ENCODE measurements at places on chromosomes 7 and 10.

- DNase-seq: no peak
Observed at GRCh38 chr7:44283381-44284211, 41.8 kb downstream of the CAMK2B start.

DNA sequence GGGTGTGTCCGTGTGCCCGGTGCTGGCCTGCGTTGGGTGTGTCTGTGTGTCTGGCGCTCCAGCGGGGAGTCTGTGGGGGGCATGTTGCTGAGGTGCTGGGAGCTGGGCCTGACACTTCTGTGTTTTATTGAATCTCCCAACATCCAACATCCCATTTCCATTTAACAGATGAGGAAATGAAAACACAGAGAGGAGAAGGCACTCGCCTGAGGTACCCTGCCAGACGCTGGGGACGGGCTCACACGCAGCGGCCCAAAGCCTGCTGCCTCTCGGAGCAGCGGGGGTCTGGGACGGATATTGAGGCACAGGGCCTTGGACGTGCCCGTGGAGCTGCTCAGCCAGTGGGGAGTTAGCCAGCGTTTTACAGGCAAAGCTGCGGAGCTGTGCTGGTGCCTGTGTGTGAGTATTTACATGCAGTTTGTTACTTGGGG is 133.9 kb downstream of the DNAJB6 start:
- DNase-seq: no peak

DNA sequence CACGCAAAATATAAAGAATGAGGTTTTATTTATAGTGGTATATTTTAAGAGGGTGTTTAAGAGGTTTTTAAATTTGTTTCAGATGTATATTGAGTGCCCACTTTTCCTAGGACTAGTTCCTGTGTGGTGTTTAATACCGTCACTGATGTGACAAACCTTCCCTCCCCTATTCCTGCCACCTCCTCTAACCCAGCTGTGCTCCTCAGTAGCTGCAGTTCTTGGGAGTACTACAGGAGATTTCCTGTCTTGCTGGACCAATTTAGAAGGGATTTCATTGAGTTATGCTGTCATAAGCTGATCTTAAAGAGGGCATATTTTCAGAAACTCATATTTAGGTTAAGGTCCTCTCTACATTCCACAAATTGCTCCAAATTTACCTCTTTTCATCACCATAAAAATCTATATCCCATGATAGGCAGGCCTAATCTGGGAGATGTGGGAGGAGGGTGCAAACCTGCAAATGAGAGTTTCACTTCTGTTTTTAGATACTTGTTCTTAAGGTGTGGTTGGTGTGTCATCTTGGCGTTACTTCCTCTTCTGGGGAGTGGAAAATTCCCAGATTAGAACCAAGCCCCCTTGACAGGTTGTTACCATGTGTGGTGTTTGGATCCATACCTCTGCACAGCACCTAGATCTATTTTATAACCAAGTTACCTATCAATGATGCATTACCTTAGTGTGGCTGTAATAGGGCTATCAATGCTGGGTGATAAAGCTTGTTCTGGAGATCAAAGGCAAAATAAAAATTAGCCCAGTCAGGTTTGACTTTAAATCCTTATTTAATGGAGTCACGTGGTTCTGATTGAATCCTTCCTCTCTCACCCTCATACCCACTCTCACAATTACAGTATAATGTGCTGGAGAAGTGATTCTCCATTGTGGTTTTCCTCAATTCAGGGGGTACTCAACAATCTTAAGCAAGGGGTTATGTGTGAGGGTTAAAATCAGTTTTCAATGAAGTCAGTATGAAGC is 141.1 kb downstream of the CDK14 start:
- DNase-seq: no peak

DNA sequence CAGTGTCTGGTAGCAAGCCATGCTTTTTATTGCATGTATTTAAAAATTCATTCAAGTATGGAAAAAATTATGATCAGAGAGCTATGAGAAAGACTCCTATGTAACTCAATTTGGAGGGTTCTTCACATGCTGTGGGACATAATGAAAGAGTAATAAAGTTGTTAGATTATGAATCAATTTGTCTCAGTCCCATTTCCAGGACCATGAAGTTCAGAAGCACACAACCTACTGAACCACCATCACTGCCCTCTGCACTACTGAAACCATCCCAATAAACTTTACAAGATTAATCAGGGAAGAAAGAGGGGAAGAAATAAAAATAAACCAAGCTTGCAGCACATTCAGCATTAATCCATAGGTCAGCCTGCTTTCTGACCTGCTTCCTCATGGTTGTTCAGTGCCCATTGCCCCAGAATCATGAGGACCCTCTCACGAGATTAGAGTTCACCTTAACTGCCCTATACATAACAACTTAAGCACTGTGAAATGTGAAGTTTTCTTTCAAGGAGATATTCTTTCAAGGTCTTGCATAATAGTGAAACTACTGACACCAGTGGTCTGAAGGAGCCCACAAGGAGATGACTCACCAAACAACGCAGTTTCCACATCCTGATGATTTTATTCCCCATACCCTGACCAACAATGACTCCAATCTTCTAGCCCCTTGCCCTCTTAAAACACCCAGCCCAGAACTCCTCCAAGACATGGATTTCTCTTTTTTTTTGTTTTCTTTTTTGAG is 171.5 kb upstream of the ADCY1 start:
- no peak for DNase-seq

DNA sequence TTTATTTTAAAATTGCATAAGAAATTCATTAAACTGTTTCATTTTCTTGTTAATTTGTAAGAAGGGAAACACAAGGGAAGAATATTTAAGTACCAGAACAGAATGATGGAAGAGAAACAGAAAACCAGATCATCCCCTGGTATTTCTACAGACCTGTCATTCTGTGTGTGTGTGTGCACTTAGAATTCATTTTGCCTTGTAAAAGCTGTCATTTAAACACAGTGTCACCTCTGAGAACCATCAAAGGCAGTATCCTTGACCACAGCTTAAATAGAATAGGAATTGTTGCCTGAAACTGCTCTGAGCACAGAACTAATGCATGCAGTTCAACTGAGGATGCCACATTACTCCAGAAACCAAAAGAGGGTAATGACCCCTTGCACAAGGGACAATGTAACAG is 6.8 kb upstream of the CRPPA start:
- no peak for DNase-seq
